ENCODE measurements at places on chromosomes 1 and 21.

- DNase-seq: no peak
These were observed 91.7 kb downstream of the DTL start for GRCh38 chr1:212127221-212127620.

GRCh38 chr1:40218333-40218732 is 29.4 kb upstream of the TMCO2 start:
- no peak for DNase-seq

DNA sequence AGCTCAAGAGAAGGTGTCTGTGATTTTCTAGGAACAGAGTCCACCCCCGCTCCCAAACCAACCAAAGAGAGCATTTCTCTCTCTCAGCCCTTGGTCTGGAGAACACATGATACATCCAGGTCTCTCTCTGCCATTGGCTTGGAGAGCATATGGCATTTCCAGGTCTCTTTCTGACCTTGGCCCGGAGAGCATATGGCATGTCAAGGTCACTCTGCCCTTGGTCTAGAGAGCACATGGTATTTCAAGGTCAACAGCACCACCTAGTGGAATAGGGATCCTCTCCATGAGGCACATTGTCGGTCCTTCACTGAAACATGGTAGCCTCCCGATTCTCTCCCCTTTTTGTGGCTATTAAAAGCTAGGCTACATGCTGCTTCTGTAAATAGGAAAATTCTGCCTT is 437.7 kb upstream of the OLFM3 start:
- DNase-seq: no peak

GRCh38 chr1:61523893-61524605 is 200.9 kb downstream of the TM2D1 start:
- DNase-seq: no peak

- DNase-seq: no peak
These were observed 55.0 kb upstream of the PAX7 start for GRCh38 chr1:18575620-18576019.

DNA sequence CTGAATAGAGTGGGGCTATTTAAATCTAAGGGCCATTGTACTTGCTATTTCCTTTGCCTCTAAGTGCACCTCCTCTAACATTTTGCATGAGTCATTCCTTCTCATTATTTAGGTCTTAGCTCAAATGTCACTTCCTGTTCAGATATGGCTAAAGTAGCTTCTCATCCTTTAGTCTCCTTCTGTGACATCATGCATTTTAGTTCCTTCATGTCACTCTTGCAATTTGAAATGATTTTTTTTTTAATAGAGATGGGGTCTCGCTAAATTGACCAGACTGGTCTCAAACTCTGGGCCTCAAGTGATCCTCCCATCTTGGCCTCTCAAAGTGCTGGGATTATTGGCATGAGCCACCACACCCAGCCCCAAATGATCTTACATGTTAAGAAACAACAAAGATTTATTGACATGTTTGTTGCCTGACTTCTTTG is 6.6 kb downstream of the TBX19 start:
- no peak for DNase-seq

Measured in AG09309 (cell line).